ENCODE measurements at places on chromosomes 3 and 15.

- DNase-seq = no peak
These were observed 28.7 kb downstream of the ULK4 start for GRCh38 chr3:41933154-41933676.

GRCh38 chr15:29074045-29074444, 188.3 kb downstream of the APBA2 start:
- no peak for DNase-seq

GRCh38 chr3:29554566-29554965, 273.7 kb downstream of the RBMS3 start:
- DNase-seq = no peak

GRCh38 chr3:40718681-40719080, 193.9 kb downstream of the ZNF621 start:
- DNase-seq = no peak

DNA sequence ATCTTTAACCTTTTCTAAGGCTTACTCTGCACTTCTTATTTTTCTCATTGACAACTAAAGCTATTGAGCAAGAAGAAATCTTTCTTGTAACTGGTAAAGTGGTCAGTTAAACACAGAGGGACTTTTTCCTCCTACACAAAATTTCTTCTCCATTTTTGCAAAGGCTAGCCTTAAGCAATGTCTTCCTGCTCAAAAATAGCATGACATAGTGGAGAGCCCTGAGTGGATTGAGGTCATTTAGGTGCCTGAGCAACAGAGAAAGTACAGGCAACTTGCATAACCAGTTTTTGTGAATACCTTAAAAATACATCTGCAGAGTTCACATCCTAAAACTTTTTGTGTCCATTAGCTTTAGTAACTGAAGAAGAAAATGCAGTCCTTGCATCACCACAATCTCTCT, 144.7 kb upstream of the TTC14 start:
- DNase-seq = no peak

DNA sequence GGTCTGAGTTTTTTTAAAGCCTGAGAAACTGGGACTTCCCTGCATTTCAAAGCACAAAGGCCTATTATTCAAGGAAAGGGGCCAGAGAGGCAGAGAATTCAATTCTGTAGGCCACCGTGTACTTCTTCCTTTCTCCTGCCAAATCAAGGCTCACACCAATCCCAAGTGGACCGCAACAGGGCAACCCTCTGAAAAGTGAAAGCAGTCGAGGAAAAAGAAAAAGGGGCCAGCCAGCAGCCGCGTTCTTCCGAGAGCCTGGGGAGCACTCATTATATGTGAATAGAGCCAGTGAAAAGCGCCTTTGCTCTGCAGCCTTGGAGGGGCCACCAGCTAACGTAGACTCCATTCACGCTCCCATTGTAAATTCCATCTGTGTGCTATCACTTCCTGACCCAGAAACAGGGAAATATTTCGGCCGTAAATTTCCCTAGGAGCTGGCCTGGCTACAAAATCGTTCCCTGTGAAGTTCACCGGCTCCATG, 45.9 kb upstream of the THUMPD3 start:
- no peak for DNase-seq

DNA sequence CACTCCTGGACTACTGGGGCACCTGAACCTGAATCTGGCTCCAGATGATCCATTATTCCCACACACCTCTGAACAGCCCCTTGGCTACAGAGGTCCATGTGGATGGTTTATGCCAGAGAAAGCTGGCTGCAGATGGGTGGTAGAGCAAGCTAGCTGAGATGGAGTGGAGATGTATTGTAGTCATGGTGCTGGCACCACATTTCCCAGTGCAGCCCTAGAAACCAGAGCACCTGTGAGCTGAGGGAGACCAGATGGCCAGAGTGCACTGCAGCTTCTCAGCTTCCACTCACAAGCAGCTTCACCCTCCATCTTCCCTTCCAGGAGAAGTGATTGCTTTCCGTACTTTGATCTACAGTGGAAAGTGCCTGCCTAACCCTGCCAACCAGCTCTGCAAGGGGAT, 29.9 kb downstream of the RBP1 start:
- no peak for DNase-seq

GRCh38 chr3:144182501-144182900, 210.9 kb downstream of the DIPK2A start:
- no peak for DNase-seq
